Left colon (tissue), 2 donors: ENCODE measurements at places on chromosomes 11 and 22.
A peak's percentile ranks its signal among the peaks of the same experiment; 100 is the strongest.

DNA sequence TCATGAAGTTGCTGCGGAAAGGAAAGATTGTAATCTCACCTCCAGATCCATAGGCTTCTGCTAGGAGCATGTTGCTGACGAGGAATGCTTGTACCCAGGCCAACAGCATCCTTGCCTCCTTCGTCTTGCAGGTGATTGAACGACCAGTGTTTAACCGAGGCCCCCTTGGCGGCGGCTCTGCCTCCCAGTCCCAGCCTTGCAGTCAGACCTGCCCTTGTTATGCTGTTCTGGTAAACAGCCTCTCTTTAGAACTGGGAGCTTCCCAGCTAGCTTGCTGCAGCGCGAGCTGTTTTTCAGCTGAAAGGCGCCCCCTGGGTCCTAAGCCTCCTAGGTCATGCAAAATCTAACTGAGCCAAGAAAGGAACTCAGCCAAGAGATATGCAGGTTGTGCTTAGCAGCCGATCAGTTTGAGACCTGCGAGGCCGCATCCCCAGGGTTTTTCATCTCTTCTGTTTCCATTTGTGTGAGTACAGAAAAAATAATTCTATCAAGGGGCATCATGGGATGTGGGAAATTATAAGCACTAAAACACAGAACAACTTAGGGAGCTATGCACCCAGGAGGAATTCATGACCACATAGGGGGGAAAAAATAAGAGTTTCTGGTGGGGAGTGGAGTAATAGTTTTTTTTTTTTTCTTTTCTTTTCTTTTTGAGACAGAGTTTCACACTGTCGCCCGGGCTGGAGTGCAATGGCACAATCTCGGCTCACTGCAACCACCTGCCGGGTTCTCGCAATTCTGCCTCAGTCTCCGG, at the start of gene PIK3IP1:
Gene PIK3IP1, minus strand, starts transcription at position 253 of the 754 bp plus-strand sequence. Its CDS starts 144 bp downstream, at position 109.
- DNase-seq = peak; percentile 95

DNA sequence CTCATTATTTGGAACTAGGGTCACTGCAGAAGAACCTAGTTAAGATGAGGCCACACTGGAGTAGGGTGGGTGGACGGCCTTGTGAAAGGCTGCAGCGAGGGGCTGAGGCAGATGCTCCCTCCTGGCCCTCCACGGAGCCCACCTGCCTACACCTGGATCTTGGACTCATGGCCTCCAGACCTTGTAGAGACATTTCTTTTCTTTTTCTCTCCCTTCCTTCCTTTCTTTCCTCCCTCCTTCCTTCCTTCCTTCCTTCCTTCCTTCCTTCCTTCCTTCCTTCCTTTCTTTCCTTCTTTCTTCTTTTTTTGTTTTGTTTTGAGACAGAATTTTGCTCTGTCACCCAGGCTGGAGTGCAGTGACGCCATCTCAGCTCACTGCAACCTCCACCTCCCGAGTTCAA, 26.6 kb downstream of the DUSP8 start:
- DNase-seq = no peak

DNA sequence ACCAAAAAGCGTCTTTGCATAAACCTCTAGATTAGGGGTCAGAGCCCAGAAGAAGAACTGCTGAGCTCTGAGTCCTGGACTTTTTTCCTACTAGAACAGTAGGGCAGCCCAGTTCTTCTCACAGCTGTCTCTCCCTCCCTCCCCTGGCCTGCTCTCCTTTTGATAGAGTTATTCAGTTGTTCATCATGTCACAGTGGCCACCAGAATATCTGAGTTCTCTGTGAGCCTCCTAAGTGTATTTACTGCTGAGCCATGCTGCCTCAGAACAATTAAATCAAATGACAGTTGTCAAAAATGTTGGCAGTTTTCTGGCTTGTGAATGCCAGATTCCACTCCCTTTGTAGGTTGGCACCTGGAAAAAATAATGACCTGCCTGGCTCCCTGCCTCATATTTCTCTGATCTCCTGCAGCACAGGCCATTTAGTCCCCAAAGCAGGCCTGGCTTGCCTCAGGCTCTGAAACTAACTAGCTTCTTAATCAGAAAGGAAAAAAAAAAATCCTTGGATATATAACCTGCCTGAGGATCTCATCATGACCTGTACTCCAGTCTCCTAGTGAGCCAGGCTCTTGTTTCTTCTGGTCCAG, 377.4 kb upstream of the LARGE1 start:
- DNase-seq = no peak

DNA sequence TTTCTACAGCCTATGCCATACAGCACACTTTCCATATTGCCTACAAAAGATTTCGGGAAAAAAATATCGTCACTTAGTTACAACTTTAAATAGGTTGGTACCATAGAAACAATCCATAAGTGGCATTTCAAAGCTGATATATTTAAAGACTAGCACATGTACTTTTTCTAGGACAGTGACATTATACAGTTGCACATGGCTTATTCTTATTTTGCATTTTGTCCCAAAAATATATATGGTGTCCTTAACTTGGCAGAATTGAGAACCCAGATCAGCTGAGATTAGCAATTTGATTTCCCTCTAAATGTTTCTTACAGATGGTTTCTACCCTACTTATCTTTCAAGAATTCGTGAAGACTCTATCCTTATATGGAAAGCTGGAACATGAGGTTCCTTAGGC, 3.7 kb upstream of the TFIP11 start:
- no peak for DNase-seq

GRCh38 chr22:27461470-27461869, 340.1 kb downstream of the MN1 start:
- no peak for DNase-seq

DNA sequence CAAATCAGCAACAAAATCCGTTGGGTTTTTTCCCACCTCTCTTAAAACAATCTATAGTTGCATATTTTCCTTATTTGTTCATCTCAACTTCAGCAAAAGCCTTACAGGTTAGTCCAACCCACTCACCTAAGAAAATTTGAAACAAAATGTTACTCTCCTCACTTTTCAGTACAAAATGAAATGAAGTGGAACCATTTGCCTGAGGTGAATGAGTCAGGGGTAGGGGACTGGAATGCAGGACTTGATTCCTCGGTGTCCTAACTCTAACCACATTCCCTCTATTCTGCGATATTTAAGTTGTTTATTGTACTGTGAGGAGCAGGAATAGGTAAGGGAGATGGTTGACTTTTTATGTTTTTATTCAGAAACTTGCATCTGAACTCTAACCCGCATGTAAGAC, 16.4 kb downstream of the ATP5MG start:
- no peak for DNase-seq

DNA sequence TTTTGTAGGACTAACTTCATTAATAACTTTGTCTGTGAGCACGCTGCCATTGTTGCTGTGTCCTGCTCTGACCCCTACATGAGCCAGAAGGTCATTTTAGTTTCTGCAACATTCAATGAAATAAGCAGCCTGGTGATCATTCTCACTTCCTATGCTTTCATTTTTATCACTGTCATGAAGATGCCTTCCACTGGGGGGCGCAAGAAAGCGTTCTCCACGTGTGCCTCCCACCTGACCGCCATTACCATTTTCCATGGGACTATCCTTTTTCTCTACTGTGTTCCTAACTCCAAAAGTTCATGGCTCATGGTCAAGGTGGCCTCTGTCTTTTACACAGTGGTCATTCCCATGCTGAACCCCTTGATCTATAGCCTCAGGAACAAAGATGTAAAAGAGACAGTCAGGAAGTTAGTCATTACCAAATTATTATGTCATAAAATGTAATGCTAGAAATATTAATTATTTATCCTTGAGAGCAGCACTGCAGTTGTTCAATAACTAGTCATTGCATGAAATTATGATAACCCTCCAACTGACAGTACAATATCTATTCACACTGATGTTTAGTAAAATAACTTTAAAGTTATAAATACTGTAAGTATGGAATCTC, 46.4 kb upstream of the OR5D13 start:
- DNase-seq = no peak

GRCh38 chr11:131977854-131978253, 607.4 kb downstream of the NTM start:
- DNase-seq = no peak

DNA sequence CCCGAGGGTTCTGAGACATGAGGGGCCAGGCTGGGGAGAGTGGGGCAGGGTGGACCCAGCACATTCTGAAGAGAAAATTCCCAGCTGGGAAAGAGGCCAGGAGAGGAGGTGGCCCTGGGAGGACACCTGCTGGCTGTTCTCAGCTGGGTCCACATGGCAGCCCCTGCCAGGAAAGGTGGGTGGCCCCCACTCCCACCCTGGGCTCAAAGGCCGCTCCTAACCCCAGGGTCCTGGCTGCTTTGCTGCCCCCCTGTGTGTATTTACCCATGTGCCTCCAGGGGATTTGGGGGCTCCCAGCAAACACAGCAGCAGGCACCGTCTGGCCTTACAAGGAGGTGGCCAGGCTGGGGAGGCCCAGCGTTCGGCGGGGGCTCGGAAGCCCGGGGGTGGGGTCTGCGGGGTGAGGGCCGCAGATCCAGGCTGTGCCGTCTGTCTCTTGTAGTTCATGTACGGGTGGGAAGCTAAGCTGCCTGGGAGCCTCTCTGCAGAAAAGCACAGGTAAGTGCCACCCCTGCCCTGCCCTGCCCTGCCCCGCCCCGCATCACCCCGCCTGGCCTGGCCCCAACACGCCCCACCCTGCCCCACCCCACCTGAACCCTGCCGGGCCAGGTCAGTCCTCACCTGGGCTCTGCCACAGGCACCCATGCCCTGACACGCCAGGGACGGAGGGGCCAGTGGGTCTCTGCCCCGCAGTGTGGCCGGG, 10.6 kb downstream of the MUC5B start:
- peak; percentile 77 for DNase-seq

GRCh38 chr11:20289732-20290131, 73.8 kb upstream of the HTATIP2 start:
- no peak for DNase-seq

DNA sequence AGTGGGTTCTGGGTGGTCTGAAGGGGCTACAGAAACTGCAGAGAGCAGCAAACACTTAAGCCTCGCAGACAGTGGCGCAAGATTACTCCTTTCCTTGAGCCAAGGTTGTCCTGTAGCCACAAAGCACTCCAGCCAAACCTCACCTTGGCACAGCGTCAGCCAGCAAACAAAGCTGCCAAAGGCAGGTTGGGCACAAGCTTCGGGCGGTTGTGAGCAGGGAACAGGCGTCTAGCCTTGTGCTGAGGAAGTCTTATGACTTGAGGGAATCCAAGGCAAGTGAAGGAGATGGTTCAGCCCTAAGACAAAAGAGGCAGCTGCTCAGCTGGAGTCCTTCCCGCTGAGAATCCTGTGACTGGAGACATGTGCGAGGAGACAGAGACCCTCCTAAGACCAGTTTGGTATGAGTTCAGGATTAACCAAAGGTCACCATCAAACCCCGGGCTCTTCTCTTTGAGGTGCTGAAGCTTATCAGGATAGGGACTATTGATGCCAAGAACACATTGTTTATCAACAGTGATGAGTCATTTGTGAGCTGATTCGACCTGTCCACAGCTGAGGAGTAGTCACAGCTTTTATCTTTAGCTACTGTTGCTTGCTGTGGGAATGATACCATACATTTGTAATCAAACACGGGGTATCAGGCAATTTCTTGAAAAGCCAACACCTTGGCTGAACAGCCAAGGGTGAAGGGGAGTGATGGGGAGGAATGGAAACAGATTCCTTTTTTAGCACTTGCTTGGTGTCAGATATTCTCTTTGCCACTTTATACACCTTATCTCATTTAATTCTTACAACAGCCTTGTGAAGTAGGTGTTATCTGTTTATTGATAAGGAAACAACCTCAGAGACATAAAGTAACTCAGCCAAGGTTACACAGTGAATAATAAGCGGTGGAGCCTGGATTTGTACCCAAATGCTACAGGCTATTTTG, 4.6 kb downstream of the ADM start:
- DNase-seq = peak; percentile 82

DNA sequence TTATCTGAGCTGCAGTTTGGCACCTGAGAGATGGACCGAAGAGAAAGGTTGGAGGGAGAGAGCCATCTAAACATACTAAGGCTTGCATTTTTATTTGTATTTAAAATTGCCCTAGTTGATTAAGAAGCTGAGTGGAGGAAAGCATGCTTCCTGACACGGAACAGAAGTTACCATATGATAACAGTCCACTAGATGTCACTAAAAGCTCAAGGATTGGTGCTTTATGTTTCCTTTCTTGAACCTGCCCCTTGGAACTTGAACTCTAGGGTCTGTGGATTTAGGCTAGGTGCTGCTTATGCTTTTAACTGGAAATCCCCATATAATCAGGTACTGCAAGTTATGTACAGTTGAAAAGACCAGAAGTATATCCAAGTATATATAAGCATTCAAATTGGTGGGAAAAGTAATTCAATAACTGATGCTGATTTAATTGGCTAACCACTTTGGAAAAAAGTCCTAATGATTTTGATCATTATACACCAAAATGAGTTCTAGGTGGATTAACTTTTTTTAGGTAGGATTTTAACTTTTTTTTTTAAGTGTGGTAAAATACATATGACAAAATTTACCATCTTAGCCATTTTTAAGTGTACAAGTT, 9.5 kb downstream of the RBMXL2 start:
- DNase-seq = no peak

DNA sequence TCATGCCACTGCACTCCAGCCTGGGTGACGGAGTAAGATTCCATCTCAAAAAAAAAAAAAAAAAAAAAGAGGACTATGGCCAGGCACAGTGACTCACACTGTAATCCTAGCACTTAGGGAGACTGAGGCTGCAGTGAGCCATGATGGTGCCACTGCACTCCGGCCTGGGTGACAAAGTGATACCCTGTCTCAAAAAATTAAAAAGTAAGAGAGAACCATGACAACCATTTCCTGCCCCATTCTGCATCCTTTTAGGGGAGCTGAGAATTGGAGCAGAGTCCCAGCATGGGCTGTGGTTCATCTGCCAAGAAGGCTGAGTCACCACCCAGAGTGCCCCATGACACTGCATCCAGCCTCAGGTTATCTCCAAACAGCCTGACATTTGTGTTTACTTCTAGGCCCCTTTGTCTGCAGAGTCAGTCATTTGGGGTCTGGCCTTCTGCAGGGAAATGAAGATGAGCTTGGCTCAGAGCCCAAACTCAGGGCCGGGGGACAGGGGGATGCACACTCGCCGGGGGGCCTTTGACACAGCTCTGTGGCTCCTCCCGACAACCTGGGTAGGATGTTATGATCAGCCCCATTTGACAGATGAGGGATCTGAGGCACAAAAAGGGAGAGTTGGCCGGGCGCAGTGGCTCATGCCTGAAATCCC, 4.7 kb downstream of the CSDC2 start:
- DNase-seq = no peak

GRCh38 chr11:47327025-47327424, 25.5 kb downstream of the MYBPC3 start:
- DNase-seq = no peak
